Stimulated activated CD8-positive, alpha-beta memory T cell treated with anti-CD3 and anti-CD28 coated beads, Interleukin-7, amount 100 ng/mL, for 1 hour (primary cell): ENCODE measurements at places on chromosomes 3 and 15.

DNA sequence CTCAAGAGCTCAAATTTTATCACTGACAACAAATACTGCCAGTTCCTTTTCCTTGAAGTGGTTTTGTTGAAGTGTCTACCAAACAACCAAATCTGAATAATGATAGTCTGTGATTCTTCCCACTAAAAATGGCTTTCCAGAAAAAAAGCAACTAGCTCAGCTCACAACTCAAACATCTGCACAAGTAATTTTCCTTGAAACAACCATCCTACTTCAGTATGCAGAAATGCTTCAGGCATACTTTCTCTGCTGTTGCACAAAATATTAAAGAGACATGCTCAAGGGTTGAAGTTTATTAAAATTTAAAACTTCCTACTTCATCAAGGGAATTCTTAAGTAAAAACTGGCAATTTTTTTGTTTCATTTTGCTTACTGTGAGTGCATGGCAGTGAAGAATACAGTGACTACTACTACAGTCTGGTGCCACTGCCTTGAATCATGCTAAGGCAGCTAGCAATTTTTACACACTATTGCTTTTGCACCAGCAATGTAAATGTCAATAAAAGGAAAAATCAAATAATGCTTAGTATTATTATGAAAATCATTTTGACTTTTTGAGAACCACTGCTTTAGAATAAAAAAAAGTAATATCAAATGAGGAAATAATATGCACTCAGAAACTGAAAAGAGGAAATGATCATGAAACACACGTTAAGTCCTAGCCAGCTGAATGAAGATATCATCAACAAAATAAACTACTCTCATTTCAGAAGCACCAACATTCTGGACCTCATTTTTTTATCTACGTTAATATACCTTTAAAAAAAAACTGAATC lies 33.6 kb downstream of the VPS13C start:
- no peak for DNase-seq

GRCh38 chr15:39213385-39213840 lies 367.5 kb upstream of the THBS1 start:
- no peak for DNase-seq

- no peak for DNase-seq
Measured at GRCh38 chr15:65936282-65936681, 67.0 kb downstream of the RAB11A start.

GRCh38 chr15:48622237-48622636 lies 23.3 kb downstream of the FBN1 start:
- no peak for DNase-seq

DNA sequence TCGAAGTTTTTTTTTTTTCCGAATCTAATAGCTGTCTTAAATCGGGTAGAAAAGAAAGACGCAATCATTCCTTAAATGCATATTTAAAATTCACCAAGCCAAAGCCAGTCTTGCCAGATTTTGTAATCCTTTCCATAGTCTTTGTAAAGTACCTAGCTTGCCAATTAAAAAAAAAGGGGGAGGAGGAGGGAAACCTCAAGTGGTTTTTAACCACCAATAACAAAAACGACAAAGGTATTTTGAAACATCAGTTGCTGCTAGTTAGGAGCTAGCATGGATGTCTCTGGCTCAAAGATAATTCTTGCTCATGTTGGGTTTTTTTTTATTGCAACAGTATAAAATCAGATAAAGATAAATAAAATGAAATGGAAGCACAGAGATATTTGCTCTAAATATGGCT lies 187.9 kb downstream of the MECOM start:
- DNase-seq: no peak
